Putamen (tissue), 1 donor: ENCODE measurements at places on chromosomes 7 and 10.
A peak's percentile ranks its signal among the peaks of the same experiment; 100 is the strongest.

- peak; percentile 77 for DNase-seq
These were observed 188.5 kb downstream of the SNX10 start for GRCh38 chr7:26480156-26480555.

- DNase-seq, result no peak
These were observed 41.4 kb downstream of the NUDCD3 start for GRCh38 chr7:44448922-44449583.

GRCh38 chr10:95628786-95629185, 27.7 kb downstream of the ALDH18A1 start:
- DNase-seq, result no peak

DNA sequence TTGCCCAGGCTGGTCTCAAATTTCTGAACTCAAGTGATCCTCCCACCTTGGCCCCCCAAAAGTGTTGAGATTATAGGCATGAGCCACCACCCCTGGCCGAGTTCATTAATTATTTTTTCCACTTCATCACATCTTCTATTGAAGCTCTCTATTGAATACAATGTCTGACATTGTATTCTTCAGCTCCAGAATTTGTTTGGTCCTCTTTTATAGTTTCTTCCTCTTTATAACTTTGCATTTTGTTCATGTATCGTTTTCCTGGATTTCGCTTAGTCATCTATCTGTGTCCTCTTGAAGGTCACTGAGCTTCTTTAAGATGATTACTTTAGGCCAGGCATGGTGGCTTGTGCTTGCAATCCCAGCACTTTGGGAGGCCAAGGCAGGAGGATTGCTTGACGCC, 30.2 kb downstream of the NOM1 start:
- DNase-seq, result no peak

- DNase-seq, result no peak
These were observed 35.7 kb downstream of the MACROH2A2 start for GRCh38 chr10:70088308-70088698.

GRCh38 chr7:110541962-110542361, 549.0 kb upstream of the LRRN3 start:
- no peak for DNase-seq

- no peak for DNase-seq
These were observed 18.4 kb upstream of the CCDC71L start for GRCh38 chr7:106679153-106679931.

DNA sequence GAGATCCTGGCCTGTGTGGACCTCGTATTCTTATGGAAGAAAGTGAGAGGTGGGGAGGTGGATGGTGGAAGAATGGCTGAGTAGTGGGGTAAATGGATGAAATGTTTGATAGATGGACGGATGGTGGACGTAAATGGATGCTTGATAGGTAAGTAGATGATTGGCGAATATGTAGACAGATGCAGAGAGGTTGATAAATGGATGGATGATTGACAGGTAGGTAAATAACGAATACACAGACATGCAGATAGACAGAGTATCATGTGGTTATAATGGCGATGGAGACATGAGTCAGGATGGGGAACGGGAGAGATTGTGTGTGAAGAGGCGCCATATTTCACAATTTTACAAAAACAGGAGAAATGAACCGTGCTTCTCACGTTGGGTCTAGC, 219.5 kb downstream of the DIP2C start:
- DNase-seq, result no peak

DNA sequence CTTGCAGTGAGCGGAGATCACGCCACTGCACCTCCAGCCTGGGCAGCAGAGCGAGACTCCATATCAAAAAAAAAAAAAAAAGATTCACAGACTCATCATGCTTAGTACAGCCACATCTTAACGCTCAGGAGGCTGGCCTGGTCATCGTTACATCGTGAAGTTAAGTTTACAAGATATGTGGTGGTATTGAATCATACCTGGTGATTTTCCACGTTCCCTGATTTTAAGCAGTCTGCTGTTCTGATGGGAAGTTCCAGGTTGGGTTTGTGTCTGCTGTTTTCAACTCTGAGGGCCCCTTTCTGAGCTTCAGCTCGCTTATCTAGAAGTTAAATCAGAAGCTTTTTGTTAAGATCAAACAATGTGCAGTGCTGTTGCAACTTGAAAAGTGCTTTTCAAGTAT, 6.9 kb downstream of the PPP2R2D start:
- DNase-seq, result no peak

DNA sequence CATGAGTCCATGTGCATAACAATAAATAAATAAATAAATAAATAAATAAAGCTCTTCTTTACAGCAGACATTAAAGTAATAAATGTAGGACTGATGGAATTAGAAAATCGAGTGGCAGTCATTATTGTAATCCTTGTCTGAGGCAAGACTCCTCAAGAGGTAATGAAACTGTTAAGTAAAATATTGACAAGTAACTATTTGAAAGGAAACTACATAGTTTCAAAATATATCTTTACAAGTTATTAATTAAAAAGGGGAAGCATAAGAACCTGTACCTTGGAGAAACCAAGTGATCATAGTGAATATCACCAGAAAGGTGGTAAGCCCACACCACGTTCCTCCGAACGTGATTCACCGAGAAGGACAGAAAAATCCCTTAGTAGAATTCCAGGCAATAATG, 285.6 kb upstream of the SORCS1 start:
- no peak for DNase-seq

GRCh38 chr10:114033566-114033965, 10.1 kb upstream of the ADRB1 start:
- DNase-seq, result no peak

GRCh38 chr7:2060701-2061100, 172.0 kb downstream of the MAD1L1 start:
- DNase-seq, result no peak

GRCh38 chr7:28330384-28331070, 81.8 kb upstream of the CREB5 start:
- DNase-seq, result no peak

- no peak for DNase-seq
These were observed 40.2 kb downstream of the SND1 start for GRCh38 chr7:127692200-127692599.

GRCh38 chr10:230758-231157, 95.5 kb downstream of the ZMYND11 start:
- DNase-seq, result no peak

GRCh38 chr10:18164748-18165361, 24.6 kb downstream of the CACNB2 start:
- DNase-seq, result no peak

DNA sequence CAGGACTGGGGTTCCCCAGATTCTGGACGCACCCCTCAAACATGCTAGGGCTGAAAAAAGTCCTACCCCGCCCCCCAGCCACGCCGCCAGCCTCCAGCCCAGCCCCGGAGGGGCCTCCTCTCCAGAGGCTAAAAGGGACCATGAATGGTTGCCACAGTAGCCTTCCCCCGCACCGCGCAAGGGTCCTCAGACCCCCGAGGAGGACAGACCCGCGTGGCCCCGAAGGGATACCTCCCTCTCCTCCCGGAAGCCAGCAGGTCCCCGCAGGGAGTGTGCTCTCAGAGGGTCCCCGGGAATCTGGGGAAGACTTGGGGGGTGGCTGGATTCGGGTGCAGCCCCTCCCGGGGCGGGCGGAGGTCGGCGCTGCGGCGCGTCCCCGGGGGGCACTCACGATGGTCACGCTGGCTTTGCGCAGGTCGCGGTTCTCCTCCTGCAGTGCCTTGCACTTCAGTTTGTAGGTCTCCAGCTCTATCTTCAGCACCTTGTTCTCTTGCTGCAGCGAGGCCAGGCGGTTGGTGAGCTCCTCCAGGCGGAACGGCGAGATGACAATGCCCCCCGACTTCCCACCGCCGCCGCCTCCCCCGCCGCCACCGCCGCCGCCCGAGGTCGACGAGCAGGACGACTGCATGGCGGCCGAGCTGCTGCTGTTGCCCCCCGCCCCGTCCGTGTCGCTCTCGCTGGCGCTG, 482 bp downstream of the CCDC6 start:
- DNase-seq, result no peak

GRCh38 chr7:86844608-86845007, 200.9 kb downstream of the GRM3 start:
- DNase-seq, result no peak

- DNase-seq, result no peak
These were observed 827 bp upstream of the FASTK start for GRCh38 chr7:151081170-151082101.
